ENCODE measurements at places on chromosomes 4 and X. TPM values are rescaled to one million over a fixed set of nuclear protein-coding genes. Genes with fewer than 3 reads are reported as not detected.

- no peak overlapping the region for H3K27ac ChIP-seq
- H3K4me1 ChIP-seq = no peaks in the 10 kb centered on the region
- no peaks in the 10 kb centered on the region for H3K36me3 ChIP-seq
- no peak for DNase-seq
- H3K27me3 ChIP-seq = no peaks in the 10 kb centered on the region
Observed at GRCh38 chr4:40086421-40086820, 29.8 kb downstream of the N4BP2 start.

DNA sequence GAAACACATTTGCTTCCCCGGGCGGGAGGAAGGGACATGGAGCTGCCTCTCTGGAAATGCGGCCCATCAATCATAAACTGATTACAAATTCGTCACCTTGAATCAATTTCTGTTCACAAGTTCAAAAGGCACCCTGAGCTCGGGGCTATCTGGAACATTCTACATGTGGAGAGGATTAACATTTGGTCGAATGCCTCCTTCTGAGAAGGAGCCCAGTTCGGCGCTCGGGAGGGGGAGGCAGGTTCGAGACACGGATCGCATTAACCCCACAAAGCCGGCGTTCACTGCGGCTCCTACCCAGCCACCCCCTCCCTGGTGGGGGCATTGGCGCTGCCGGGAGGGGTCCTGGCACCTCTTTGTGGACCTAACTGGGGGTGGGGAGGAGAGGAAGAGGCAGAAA, 108.0 kb downstream of the CPZ start:
- H3K27ac ChIP-seq = no peak overlapping the region
- H3K4me1 ChIP-seq = no peaks in the 10 kb centered on the region
- peak; percentile 6 for DNase-seq
- H3K36me3 ChIP-seq = no peaks in the 10 kb centered on the region
- no peak overlapping the region for H3K4me3 ChIP-seq
- H3K27me3 ChIP-seq = peaks cover 42% of the 10 kb centered on the region

DNA sequence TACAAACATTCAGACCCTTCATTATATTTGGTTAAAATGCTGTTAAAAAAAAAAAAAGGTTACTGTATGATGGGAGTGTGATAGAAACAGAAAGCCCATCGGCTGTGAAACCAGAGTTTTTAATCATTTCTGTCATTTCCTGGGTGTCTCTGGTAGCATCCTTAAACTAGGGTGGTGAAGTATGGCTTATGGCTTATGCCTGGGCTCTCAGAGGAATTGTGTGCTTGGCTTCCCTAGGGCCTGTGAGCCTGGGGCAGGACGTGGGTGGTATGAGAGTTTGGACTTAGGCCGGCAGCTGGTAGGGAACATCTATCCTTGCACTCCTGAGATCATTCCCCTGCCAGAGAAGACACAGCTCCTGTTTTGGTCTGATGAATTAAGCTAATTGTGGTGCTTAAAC, 52.2 kb downstream of the DCUN1D4 start:
- peaks cover 12% of the 10 kb centered on the region for H3K4me1 ChIP-seq
- DNase-seq = no peak
- peaks cover 34% of the 10 kb centered on the region for H3K36me3 ChIP-seq
- no peak overlapping the region for H3K27ac ChIP-seq
- H3K4me3 ChIP-seq = no peak overlapping the region

DNA sequence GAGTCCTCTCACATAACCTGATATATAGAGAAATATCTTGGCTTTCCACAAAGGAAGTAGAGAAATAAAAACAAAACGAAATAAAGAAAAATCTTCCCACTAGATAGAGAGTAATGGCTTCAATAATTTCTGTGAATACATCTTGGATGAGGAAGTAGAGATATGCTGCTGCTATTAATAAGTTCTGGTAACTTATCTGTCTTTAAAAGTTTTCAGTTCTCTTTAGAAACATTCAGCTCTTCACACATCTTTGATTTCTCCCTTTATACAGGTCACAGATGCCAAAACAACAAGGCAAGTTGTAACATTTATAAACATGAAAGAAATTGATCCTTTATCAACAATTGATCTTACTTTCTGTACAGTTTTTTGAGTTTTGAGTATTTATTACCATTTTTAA, 615.8 kb downstream of the TRAM1L1 start:
- H3K4me3 ChIP-seq = no peak overlapping the region
- H3K27ac ChIP-seq = no peak overlapping the region
- no peaks in the 10 kb centered on the region for H3K36me3 ChIP-seq
- no peaks in the 10 kb centered on the region for H3K27me3 ChIP-seq
- DNase-seq = no peak

DNA sequence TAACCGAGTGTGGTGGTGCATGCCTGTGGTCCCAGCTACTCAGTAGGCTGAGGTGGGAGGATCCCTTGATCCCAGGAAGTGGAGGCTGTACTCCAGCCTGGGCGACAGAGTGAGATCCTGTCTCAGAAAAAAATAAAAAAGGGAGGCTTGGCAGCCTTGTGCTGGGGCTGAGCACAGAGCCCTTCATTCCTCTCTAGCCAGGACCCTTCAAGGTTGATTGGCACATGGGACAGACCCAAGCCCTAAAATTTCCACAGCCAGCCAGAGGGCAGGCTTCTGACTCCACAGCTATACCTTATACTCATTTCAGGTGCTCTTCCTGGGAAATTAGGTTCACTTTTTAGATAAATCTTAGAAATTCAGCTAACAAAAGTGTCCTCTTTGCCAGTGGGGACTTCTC, 553.0 kb upstream of the CPEB2 start:
- H3K27me3 ChIP-seq = no peaks in the 10 kb centered on the region
- no peak overlapping the region for H3K4me3 ChIP-seq
- no peak overlapping the region for H3K27ac ChIP-seq
- no peaks in the 10 kb centered on the region for H3K4me1 ChIP-seq
- no peaks in the 10 kb centered on the region for H3K36me3 ChIP-seq
- DNase-seq = no peak

DNA sequence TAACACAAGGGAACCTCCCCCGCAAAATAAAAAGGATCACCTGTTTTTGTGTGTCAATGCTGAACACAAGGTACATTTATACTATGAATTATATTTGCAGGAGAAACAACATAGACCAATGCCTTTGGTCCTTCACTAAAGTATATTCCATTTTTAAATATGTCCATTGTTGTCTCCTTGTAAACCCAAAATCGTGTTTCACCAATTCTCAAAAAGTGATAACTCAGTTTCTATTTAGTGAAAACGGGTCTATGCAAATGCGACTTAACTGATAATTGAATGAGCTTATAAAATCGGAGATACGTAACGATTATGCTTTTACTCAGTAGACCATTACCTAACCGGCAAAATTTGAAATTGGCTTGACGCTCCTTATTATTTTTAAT, 2.1 kb downstream of the BRWD3 start:
- H3K4me1 ChIP-seq = no peaks in the 10 kb centered on the region
- no peaks in the 10 kb centered on the region for H3K36me3 ChIP-seq
- peak overlapping the region; percentile 87 for H3K4me3 ChIP-seq
- H3K27ac ChIP-seq = no peak overlapping the region
- H3K27me3 ChIP-seq = no peaks in the 10 kb centered on the region

- peaks cover 96% of the 10 kb centered on the region for H3K4me1 ChIP-seq
- H3K27me3 ChIP-seq = no peaks in the 10 kb centered on the region
- no peak for DNase-seq
Observed at GRCh38 chr4:122857160-122857559, 30.5 kb downstream of the FGF2 start.

- H3K36me3 ChIP-seq = no peaks in the 10 kb centered on the region
- H3K4me3 ChIP-seq = no peak overlapping the region
- no peak for DNase-seq
- no peak overlapping the region for H3K27ac ChIP-seq
- H3K4me1 ChIP-seq = peaks cover 21% of the 10 kb centered on the region
Observed at GRCh38 chr4:84968925-84969324, 2.4 kb upstream of the WDFY3 start.

DNA sequence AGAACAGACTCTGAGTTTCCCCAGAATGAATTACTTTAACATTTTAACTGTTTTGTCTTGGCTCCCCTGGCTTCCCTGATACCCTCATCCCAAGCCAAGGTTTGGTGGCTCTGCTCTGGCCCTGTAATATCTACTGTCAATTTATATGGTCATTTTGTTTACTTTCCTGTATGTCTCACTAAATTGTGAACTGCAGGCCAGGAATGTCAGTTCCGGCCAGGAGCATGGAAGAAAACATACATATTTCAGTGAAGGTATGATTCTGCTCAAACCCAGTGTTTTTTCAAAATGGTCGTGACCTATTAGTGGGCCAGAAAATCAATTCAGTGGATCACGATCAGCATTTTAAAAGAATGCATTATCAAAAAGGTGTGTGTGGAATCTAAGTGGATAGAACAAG, 1.2 kb downstream of the RPGR start:
- DNase-seq = peak; percentile 14
- peak overlapping the region; percentile 97 for H3K27ac ChIP-seq
- no peaks in the 10 kb centered on the region for H3K36me3 ChIP-seq
- H3K27me3 ChIP-seq = no peaks in the 10 kb centered on the region
- peak overlapping the region; percentile 92 for H3K4me3 ChIP-seq
- peaks cover 22% of the 10 kb centered on the region for H3K4me1 ChIP-seq

- H3K36me3 ChIP-seq = no peaks in the 10 kb centered on the region
- H3K4me1 ChIP-seq = no peaks in the 10 kb centered on the region
- DNase-seq = no peak
Observed at GRCh38 chrX:133285341-133285740, 67.2 kb upstream of the TFDP3 start.

- DNase-seq = no peak
- no peaks in the 10 kb centered on the region for H3K27me3 ChIP-seq
- H3K27ac ChIP-seq = no peak overlapping the region
- H3K4me3 ChIP-seq = no peak overlapping the region
- peaks cover 3% of the 10 kb centered on the region for H3K4me1 ChIP-seq
- H3K36me3 ChIP-seq = no peaks in the 10 kb centered on the region
Observed at GRCh38 chrX:101419489-101419888, 11.5 kb downstream of the HNRNPH2 start.

DNA sequence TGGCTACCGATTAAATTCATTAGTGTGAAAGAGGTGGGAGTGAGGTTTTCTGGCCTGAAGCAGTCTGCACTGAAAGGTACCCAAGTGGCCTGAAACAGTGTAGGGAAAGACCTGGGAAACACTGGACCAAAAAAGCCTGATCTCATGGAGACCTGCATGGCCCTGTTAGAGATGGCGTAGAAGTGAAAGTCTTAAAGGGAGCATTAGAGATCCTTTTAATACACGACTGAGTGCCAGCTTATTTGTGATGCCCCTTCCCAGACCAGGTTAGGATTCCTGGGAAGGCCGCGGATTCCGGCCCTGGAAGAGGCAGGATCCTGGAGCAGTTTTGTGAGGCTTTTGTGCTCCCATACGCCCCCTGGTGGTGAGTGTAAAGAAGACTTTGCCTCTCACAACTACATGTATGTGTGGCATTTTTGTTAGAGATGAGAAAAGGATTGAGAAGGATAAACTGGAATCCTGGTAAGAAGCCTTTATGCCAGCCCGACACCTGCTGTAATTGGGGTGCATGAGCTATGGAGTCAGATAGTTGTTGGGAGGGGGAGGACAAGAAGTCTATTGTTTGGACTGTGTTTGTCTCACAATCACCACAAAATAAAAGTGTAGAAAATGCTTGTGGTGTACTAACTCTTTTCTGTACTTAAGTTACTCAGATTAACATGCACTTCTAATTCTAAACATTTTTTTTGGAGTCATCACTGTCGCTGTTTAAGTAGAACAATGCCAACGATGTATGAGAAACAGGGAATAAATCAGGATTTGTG, 54.0 kb downstream of the JADE1 start:
- no peak overlapping the region for H3K27ac ChIP-seq
- no peak overlapping the region for H3K4me3 ChIP-seq
- peaks cover 53% of the 10 kb centered on the region for H3K36me3 ChIP-seq
- no peaks in the 10 kb centered on the region for H3K27me3 ChIP-seq
- peaks cover 21% of the 10 kb centered on the region for H3K4me1 ChIP-seq
- DNase-seq = peak; percentile 79

GRCh38 chr4:105613306-105613705, 60.9 kb downstream of the ARHGEF38 start:
- H3K27ac ChIP-seq = no peak overlapping the region
- no peak overlapping the region for H3K4me3 ChIP-seq
- H3K4me1 ChIP-seq = no peaks in the 10 kb centered on the region
- no peaks in the 10 kb centered on the region for H3K27me3 ChIP-seq

DNA sequence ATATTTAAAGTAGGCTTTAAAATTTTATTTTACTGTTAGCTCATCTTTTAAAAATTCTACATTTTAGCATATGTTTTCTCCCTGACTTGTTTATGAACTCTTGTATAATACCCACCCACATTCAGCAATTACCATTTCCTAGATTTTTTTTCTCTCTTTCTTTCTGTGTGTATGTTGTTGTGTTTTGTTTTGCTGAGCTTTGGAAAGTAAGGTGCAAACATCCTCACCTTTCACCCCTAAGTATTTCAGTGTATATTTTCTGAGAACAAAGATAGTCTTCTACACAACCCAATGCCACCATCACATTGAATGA, 18.8 kb downstream of the GRPR start:
- no peak overlapping the region for H3K4me3 ChIP-seq
- H3K36me3 ChIP-seq = no peaks in the 10 kb centered on the region
- no peaks in the 10 kb centered on the region for H3K4me1 ChIP-seq
- H3K27me3 ChIP-seq = no peaks in the 10 kb centered on the region
- DNase-seq = no peak

GRCh38 chr4:47562297-47562696, 77.2 kb downstream of the ATP10D start:
- peaks cover 60% of the 10 kb centered on the region for H3K36me3 ChIP-seq
- no peak overlapping the region for H3K4me3 ChIP-seq
- no peak overlapping the region for H3K27ac ChIP-seq
- H3K4me1 ChIP-seq = peaks cover 21% of the 10 kb centered on the region
- no peaks in the 10 kb centered on the region for H3K27me3 ChIP-seq
- DNase-seq = no peak

DNA sequence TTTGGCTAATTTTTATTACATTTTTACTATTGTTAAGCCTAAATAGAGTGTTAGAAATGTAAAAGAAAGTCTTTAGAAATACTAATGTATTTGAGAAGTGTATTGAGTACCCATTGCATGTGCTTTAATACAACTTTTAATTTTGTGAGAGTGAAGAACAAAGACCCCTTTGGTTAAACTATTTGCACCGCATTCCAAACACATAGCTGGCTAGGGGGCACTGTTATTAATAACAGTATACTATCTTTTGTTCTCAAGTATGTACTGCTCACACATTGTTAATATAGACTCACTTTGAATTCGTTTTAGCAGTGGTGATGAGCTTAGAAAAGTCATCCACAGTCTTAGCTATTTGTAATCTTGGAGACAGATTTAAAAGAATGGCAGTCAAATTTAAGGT, 106.1 kb downstream of the CLDN22 start:
- H3K27me3 ChIP-seq = no peaks in the 10 kb centered on the region
- DNase-seq = no peak
- H3K4me3 ChIP-seq = no peak overlapping the region
- H3K36me3 ChIP-seq = peaks cover 30% of the 10 kb centered on the region

GRCh38 chr4:129916991-129917390, 821.0 kb downstream of the C4orf33 start:
- no peak for DNase-seq
- no peaks in the 10 kb centered on the region for H3K27me3 ChIP-seq
- H3K4me3 ChIP-seq = no peak overlapping the region
- H3K4me1 ChIP-seq = no peaks in the 10 kb centered on the region
- no peak overlapping the region for H3K27ac ChIP-seq

ZBTB49 gene
- 2.9 TPM for total RNA-seq

TCEAL6 gene
- total RNA-seq = not detected

SPATA18 gene
- 14.3 TPM for total RNA-seq

FRMD7 gene
- total RNA-seq = 0.11 TPM

SPATA4 gene
- total RNA-seq = not detected

FAM114A1 gene
- total RNA-seq = 318 TPM

LIAS gene
- total RNA-seq = 15.7 TPM

FHIP1A gene
- 0.11 TPM for total RNA-seq

NAP1L2 gene
- total RNA-seq = not detected

FRYL gene
- total RNA-seq = 28.4 TPM
